ENCODE measurements at places on chromosomes 7 and 10. TPM values are rescaled to one million over a fixed set of nuclear protein-coding genes. Genes with fewer than 3 reads are reported as not detected.

The NAT16 gene
- total RNA-seq, result not detected

The UBE2D4 gene
- total RNA-seq, result 7.6 TPM

The C10orf143 gene
- not detected for total RNA-seq

The DNAJC12 gene
- total RNA-seq, result 9.4 TPM

The ADGRA1 gene
- not detected for total RNA-seq

The CRHR2 gene
- not detected for total RNA-seq
